Chondrocyte (in vitro differentiated cells): ENCODE measurements at places on chromosomes 12 and 14. TPM values are rescaled to one million over a fixed set of nuclear protein-coding genes. Genes with fewer than 3 reads are reported as not detected.

GRCh38 chr12:92640691-92641090 is 62.1 kb upstream of the PLEKHG7 start:
- no peak for DNase-seq

- DNase-seq: no peak
These were observed 66.7 kb downstream of the RESF1 start for GRCh38 chr12:32025906-32026305.

Gene ARF3
- 116 to 128 TPM (median 126 TPM) in 3 replicates for total RNA-seq

DNA sequence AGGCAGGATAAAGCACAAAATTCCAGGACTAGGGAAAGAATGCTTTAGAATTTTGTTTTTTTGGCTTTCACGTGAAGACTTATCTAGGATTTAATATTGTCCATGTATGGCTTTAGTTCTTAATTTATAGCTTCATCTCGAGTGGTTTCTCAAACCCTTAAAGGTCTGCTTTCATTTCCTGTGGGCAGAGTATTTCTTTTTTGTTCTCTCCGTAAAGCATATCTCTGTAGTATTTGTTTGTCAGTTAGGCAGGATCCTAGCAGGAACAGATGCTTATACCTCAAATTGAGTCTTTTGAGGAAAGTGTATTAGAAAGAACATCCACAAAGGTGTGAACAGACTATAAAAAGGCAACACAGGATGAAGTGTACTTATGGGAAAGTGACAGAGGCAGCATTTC is 697.1 kb upstream of the SEL1L start:
- no peak for DNase-seq

DNA sequence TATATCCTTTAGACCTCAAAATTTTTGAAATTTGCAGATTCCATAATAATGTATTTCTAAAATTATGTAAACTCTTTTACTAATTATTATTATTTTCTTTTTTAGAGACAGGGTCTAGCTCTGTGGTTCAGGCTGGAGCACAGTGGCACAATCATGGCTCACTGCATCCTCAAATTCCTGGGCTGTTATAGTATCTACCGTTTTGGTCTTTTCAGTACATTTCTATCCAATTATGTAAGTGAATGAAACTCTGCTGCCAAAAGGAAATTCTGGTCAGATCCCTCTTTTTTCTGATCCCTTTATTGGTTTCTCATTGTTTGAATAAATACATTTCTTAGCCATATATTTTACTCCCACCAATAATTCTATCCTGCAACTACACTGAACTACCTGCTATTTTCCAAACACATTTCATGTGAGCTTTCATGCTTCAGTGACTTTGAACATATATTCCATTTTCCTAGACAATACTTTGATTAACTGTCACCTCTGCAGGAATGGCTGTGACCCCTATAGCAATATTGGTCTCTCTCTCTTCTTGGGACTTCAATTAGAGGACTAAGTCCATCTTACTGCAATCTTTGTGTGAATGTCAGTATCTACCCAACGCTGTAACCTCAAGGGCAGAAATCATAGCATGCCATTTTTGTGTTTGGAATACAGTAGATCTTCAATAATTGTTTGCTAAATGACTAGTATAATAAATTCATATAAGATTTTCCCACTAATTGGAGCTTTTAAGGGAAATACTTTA is 183.2 kb downstream of the NTS start:
- no peak for DNase-seq

DNA sequence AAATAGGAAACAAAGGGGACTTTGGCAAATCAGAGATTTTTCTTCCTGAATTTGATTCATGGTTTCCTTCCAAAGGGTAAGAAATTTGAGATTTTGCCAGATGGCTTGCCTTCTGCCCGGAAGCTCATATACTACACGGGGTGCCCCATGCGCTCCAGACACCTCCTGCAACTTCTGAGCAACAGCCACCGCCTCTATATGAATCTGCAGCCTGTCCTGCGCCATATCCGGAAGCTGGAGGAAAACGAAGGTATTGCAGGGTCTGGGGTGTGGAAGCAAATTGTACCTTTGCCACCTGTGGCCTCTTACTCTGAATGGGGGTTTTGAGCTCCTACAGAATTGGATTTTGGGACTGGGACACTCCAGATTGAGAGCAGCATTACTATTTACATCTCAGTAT is 63.5 kb downstream of the FRMD6 start:
- no peak for DNase-seq

Gene CDKN3
- 5.3 to 10.4 TPM (median 8.9 TPM) in 3 replicates for total RNA-seq

Gene P2RX7
- 0.39 to 1.00 TPM (median 0.47 TPM) in 3 replicates for total RNA-seq

- no peak for DNase-seq
These were observed 261.4 kb downstream of the GRIN2B start for GRCh38 chr12:13719986-13720385.

- DNase-seq: peak; percentile 55
These were observed 28.0 kb downstream of the TRAFD1 start for GRCh38 chr12:112153181-112153892.

Gene LRTM2
- total RNA-seq: not detected in 3 replicates

DNA sequence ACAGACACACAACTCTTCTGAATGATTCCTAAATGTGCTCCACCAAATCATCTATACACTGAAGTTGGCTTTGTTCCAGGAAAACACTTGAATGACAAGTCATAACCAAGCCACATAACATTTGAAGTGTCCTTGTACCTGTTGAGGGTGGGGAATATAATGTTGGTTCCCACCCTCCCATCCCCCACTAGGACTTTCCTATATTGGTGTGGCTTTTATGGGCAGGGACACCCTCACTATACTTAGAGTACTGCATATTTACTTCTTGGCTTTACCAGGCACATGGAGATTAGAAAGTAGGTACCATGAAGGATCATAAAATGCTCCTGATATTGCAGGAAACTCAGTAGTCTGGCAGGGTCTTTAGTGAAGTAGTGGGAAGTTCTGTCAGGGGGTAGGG is 9.7 kb upstream of the BHLHE41 start:
- DNase-seq: no peak

Gene AICDA
- not detected in 3 replicates for total RNA-seq

GRCh38 chr12:103680591-103681141 is 93.6 kb downstream of the STAB2 start:
- DNase-seq: no peak

DNA sequence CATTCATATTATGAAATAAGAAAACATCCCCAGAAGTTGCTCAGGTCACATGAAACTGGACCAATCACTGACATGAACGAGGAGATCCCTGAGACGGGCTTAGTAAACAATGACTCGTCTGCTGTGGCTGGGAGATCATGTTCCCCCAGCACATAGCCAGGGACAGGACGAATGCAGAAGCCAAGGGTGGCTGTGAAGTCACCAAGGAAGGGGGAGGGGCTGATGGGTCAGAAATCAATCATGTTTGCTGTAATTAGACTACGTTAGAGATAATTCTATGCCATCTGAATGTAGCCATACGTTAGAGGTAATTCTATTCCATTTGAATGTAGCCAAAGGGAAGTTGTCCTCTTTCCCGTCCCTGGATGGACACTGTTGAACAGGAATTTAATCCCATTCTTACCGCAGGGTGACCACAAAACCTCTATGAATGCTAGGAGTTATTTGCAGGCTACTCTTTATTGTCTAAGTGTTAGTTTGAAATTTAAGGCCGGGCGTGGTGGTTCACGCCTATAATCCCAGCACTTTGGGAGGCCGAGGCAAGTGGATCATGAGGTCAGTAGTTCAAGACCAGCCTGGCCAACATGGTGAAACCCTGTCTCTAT is 332.9 kb downstream of the TMEM132D start:
- DNase-seq: no peak

GRCh38 chr12:113469949-113470743 is 1.5 kb downstream of the LHX5 start:
- DNase-seq: no peak

- peak; percentile 83 for DNase-seq
These were observed 832 bp upstream of the SYT1 start for GRCh38 chr12:78863482-78864402.

Gene GSC
- total RNA-seq: not detected in 3 replicates

DNA sequence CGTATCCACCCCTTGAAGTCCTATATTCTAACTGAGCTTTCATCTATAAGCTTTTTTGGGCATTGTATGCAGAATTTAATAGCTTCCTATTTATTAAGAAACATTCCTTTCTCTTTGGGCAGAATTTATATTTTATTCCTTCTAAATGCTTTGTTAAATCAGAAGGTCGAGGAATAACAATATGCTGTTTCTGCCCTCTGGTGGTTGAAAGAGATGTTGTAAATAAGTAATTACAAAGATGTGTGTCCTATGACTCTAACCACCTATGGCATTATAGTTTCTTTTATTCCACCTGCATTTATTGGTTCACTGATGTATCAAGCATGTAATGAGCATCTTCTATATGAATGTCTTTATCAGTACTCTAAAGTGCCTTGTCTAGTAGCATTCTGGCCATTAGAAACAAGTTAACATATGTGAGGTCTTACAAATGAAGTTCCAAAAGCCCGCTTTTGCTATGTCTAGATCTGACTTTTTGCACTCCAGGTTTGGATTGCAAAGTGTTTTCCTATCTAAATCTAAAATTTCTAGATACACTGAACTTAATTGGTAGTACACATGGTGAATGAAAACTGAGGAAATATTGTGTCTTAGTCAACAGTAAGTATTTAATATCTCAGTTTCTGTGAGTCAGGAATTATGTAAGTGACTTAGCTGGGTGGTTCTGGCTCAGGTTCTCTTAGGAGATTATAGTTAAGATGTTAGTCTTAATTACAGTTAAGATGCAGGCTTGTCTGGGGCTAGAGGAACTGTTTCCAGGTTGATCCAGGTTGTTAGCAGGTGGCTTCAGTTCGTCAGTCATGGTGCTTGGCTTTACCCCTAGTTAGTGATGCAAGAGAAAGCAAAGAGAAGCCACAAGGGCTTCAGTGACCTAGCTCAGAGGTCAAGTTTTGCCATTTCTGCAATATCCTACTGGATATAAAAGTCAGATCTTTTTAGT is 57.5 kb downstream of the PLEKHA5 start:
- DNase-seq: no peak

DNA sequence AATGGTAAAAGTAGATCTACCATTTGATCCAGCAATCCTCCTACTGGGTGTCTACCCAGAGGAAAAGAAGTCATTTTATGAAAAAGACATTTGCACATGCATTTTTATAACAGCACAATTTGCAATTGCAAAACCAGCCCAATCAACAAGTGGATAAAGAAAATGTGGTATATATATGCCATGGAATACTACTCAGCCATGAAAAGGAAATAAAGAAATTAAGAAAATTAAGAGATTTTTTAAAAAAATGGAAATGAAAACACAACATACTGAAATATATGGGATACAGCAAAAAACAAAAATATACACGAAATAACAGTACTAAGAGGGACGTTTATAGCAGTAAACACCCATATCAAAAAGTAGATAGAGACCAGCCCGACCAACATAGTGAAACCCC is 58.9 kb downstream of the ACSM4 start:
- DNase-seq: no peak
